ENCODE measurements at places on chromosomes 3 and 15.

DNA sequence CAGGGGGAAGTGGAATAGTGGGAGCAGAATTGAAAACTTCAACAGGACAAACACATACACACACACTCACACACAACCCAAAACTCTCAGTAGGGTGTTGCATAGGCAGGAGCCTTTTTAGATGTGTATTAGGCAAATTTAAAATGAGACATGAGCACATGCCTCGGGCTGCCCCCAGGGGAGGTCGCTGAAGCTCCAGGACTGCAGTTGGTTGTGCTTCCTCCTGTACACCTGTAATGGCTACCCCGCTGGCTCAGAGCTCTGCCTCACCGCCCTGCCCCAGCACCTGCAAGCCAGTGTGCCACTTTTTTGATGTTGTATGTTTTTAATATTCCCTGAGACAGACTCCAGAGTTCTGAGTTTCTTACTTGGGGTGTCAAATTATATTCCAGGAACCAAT is 303.4 kb upstream of the NR2E3 start:
- no peak for DNase-seq

DNA sequence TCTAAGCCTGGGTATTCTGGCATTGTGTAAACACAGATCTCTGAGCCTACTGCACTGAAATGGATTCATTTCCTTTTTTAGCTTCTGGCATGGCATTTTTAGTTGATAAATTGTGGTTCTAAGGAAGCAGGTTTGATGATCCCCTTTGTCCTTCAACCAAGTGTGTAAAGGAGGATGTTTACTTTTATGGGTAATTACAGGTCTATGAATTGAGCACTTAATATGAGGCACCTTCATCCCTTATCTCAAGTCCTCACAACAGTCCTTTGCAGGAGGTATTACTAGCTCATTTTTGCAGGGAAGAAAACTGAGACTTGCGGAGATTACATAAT is 30.8 kb upstream of the ZBTB38 start:
- DNase-seq: no peak

- no peak for DNase-seq
Measured at GRCh38 chr15:62320259-62320658, 155.2 kb upstream of the C2CD4B start.

- DNase-seq: no peak
Measured at GRCh38 chr15:52436981-52437380, 91.7 kb downstream of the MYO5A start.

DNA sequence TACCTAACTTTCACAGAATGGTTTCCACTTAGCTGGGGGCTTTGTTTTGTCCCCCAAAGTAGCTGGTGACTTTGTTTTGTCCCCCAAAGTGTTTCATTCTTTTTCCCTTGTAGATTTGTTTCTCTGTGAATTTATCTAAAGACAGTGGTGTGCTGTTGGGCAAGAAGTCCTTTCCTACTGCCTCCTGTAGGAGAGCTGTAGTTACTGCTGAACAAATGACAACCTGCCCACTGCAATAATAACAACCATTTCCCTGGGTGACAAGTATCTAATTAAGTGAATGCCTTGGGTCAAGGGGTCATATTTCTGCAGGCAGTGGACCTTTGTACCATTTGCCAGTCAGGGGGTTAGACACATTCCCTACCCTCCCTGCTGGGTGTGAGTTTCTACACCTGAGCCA is 125.4 kb upstream of the BFSP2 start:
- no peak for DNase-seq

- DNase-seq: no peak
Measured at GRCh38 chr15:56871185-56871584, 47.3 kb upstream of the TCF12 start.

GRCh38 chr3:156323466-156323865 is 203.1 kb downstream of the KCNAB1 start:
- no peak for DNase-seq

DNA sequence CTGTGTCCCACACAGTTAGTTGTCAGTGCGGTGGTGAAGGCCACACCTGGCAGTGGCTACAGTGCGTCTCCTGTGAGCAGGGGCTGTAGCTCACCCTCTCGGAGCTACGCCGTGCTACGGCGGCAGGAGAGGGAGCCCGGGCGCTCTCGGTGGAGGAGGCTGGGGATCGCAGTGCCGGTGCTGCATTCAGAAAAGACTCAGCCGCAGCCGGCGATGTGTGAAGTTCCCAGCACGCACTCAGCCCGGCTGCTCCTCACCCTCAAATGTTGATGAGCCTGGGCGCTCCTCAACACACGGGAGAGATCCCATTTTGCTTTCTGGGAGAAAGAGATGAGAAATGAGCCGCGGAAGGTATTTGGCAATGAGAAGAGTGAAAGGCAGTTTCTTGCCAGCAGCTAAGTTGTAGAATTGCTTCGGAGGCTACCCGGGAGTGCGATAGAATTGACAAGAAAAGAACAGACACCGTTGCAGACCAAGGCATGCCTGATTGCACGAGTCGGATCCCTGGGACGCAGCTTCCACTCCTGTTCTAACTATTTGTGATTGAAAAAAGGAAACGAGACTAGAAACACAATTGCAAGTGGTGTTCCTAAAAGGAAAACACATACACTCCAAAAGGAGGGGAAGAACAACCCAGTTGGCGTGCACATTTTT is at the start of gene UNC13C:
Gene UNC13C (plus strand): TSS at position 189 of the 654 bp plus-strand sequence. CDS start 34,463 bp downstream, outside the sequence.
- no peak for DNase-seq

DNA sequence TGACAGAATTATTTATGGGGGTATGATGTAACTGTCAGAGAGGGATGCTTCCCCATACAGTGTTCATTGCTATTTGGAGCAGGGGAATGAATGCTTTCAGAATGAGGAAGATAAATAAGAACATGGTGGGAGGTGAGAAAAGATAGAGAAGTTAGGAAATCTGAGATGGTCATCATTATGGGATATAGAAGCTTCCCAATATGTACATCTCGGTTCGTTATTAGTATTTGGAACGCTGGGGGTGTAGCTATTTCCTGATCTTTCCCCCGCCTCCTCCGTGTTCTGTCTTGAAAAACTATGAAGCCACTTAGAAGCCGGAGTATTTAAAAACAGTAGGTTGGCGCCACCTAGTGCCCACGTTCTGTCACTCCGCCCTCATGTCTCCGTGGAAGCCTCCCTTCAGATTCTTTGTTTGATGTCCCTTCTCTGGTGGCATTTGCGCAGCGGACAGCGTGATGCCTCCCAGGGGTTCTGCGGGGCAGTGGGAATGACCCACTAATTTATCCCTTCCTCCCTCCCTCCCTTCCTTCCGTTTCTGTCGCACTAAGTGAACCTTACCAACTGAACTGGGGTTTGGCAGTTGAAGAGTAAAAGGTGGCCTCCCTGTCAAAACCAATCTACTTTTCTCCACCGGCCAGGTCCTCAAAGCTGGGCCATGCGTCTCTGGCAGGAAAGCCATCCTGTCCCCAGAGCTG is 184.5 kb downstream of the FEZF2 start:
- DNase-seq: no peak

DNA sequence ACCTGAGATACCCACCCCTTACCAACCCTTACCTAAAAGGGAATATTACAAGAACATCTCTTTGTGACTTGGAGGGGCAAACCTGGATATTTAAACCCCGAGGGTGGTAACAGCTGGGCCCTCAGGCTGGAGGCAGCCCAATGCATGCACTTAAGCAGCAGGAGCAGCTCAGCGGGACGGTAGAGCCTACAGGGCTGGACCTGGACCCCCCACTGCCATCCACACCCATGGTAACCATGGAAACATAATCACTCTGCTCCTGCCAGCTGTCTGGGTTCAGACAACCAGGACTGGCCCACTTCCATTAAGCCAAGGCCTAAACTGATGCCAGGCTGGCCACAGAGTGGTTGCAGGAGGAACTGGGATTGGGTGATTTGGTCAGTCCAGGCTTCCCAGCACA is 52.8 kb downstream of the ETFA start:
- DNase-seq: no peak

DNA sequence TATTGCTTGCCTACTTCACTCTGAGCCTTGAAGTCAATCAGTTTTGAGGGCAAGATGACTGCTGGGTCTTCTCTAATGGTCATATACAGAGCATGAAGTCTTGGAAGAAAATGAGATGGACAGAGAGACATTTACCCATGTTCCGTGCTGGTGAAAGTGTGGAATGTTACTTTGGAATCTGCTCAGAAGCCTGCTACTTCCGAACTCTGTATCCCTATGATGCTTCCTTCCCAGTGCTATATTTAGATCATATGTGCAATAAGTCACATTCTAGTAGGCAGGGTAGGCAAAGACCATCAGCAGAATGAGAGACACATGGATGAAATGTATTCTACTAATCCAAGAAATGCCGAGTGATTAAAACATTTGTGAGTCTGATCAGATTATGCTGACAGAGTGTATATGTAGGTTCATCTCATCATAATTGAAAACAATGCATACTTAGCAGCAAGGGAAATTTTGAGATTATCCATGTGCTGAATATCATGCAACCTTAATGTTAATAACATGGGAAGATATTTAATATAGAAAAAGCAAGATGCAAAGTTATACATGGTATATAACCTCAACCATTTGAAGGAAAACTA is 60.5 kb downstream of the RAB7A start:
- DNase-seq: no peak

DNA sequence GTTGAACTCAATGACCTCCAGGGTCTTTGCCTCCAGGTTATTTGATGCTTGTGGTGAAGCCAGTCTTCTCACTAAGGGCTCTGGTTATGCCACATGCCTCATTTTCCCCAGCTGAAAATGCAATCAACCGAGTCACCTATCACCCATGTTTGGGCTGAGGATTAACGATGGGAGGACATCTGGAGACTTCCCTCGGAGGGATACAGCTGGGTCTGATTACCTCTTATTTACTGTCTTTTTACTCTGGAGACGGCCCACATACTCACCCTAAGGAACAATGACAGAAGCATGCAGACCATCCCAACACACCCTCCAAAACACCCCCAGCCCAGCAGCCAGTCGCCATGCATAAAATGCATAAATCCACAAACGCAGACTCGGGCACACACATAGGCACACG is 187.4 kb downstream of the OPA1 start:
- DNase-seq: no peak

DNA sequence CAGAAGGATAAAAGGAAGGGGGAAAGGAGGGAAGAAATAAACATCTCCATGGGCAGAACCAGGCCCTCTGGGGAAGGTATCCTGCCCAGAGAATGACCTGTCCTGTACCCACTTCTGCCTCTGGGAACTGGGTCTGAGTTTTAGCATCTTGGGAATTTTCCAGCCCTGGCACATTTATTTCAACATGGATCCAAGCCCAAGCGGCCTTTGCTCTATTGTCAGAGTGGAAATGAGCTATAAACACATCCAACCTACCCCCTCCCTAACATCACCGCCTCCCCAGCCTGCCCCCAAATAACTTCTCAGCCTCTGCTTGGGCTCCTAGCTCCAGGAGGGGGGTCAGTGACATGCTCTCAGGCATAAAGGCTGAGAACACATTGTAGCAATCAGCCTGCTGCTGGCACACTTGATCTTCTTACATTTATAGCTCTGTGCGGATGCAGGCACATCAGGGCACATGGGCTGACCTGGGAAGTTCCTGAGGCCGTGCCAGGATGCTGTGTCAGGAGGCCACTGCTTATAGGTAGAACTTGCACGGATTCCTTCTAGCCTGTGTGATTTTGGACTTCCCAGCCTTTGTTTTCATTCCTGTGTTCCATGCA is 4.6 kb upstream of the OXTR start:
- DNase-seq: no peak

GRCh38 chr3:110495201-110495927 is 576.3 kb upstream of the NECTIN3 start:
- no peak for DNase-seq

- DNase-seq: no peak
Measured at GRCh38 chr3:100562224-100562857, 47.1 kb upstream of the ADGRG7 start.
